Endothelial cell (in vitro differentiated cells): ENCODE measurements at places on chromosomes 12 and 14. TPM values are rescaled to one million over a fixed set of nuclear protein-coding genes. Genes with fewer than 3 reads are reported as not detected.

The SPIC gene
- not detected for total RNA-seq

The SOX5 gene
- total RNA-seq = 23.1 TPM

The TRPV4 gene
- total RNA-seq = 7.0 TPM

DNA sequence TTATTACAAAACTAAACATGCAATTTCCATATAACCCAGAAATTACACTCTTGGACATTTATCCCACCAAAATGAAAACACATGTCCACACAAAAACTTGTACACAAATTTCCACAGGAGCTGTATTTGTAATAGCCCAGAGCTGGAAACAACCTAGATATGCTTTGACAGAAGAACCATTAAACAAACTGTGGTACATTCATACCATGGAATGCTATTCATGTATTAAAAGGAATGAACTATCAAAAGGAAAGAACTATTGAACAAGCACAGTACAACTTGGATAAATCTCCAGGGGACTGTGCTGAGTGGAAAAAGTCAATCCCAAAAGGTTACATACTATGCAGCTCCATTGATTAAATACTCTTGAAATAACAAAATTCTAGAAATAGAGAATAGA lies 35.8 kb upstream of the ERGIC2 start:
- H3K4me1 ChIP-seq = peaks cover 6% of the 10 kb centered on the region
- H3K4me3 ChIP-seq = no peak overlapping the region
- H3K27me3 ChIP-seq = peaks cover 2% of the 10 kb centered on the region
- no peak overlapping the region for H3K27ac ChIP-seq
- peaks cover 8% of the 10 kb centered on the region for H3K36me3 ChIP-seq

- no peaks in the 10 kb centered on the region for H3K36me3 ChIP-seq
- no peak overlapping the region for H3K4me3 ChIP-seq
- no peak overlapping the region for H3K27ac ChIP-seq
- no peak for DNase-seq
- H3K4me1 ChIP-seq = no peaks in the 10 kb centered on the region
These were observed 221.8 kb downstream of the PRKD1 start for GRCh38 chr14:29705801-29706200.
